Stimulated activated CD8-positive, alpha-beta memory T cell treated with anti-CD3 and anti-CD28 coated beads, Interleukin-7, amount 100 ng/mL, for 1 hour (primary cell): ENCODE measurements at places on chromosomes 12 and 14.

DNA sequence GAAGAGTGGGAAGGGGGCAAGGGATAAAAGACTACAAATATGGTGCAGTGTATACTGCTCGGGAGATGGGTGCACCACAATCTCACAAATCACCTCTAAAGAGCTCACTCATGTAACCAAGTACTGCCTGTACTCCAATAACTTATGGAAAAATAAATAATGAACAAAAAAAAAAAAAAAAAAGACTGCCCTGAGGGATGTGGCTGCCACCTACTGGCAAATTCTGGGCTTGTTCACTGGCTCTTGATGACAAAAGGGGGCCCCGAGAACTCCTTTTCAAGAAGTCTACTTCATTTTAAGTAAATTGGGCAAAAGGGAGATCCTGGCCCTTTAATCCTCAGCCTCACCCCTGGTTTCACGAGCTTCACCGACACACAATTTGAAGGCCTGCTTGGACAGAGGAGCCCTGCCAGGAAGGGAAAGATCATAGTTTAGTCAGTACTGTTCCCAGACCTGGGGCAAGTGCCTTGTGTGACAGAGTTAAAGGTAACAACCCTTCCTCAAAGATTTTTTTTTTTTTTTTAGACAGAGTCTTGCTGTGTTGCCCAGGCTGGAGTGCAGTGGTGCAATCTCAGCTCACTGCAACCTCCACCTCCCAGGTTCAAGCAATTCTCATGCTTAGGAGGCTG lies 26.1 kb upstream of the STAC3 start:
- DNase-seq = no peak

DNA sequence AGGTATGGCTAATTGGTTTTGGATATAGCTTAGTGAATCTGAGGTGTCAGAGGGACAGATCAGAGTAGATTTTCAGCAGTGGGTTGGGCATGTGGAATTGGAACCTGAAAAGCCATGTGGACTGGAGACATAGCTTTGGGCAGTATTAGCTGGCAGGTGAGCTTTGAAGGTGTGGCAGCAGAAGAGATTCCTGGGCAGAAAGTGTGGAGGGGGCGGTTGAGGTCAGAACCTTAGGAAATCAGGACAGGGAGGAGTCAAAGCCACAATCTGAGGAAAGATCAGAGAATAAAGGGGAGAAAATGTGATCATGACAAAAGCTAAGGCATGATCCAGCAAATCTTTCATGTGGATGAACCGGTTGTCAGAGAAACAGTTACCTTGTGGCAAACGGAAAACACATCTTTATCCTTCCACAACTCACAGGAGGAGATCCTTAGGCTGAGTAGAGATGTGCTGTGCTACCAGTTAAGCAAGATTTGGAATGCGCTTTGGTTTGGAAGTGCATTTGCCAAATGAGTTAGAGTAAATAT lies 56.4 kb downstream of the PTGER2 start:
- no peak for DNase-seq

GRCh38 chr14:102923925-102924486 lies 1.5 kb downstream of the AMN start:
- DNase-seq = no peak

- DNase-seq = no peak
Measured at GRCh38 chr12:68792952-68793351, 15.0 kb upstream of the MDM2 start.

GRCh38 chr14:73727166-73727565 lies 13.0 kb upstream of the PNMA1 start:
- no peak for DNase-seq

DNA sequence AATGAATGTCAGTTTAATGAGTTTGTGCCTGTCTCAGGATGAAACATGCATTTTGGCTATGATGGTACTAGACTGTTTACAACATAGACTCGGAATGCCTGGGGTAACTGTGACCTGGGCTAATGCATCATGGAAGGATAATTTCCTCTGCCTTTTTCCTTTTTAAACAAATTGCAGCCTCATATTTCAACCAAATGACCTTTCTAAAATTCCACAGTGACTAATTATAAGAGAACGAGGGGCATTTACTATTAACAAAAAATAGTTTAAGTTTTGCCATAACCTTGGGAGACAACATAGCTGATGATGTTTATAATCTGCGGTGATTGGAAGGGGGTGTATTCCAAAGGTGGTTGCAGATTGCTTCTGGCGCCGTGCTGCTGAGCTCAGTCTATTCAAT lies 1140.5 kb downstream of the GALC start:
- DNase-seq = no peak

DNA sequence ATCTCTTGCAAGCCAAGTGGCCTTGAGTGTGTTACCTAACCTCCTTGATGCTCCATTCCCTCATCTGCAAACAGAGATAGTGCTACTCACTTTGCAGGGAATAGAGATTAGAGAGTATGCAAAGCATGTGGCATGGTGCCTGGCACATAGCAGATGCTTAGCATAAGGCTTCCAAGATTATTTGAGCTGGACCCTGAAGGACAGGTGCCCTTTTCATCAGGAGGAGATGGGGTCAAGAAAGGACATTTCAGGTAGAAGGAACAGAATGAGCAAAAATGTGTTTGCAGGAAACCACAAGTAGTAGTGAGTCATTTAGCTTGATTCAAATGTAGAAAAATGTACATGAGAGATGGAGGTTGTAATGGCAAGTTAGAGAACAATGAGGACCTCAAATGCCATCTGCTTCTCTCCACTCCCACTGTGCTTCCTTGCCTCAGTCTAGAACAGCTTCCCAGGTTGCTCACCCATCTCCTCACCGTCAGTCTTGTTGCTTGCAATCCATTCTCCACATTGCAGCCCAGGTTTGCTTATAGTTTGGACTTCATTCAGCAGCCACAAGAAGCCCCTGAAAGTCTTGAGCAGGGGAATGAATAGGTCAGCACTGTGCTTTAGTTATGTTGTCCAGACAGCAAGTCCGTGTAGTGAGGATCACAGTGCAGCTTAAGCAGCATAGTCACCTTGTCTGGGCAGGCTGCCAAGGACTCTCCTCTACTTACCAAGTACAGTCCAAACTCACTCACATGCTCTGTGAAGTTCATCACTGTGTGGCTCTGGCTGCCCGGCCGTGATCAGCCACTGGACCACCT lies 536.3 kb upstream of the CCDC196 start:
- DNase-seq = no peak
